Sigmoid colon (tissue), 7 donors: ENCODE measurements at places on chromosomes 11 and 22. TPM values are rescaled to one million over a fixed set of nuclear protein-coding genes. Genes with fewer than 3 reads are reported as not detected.

DNA sequence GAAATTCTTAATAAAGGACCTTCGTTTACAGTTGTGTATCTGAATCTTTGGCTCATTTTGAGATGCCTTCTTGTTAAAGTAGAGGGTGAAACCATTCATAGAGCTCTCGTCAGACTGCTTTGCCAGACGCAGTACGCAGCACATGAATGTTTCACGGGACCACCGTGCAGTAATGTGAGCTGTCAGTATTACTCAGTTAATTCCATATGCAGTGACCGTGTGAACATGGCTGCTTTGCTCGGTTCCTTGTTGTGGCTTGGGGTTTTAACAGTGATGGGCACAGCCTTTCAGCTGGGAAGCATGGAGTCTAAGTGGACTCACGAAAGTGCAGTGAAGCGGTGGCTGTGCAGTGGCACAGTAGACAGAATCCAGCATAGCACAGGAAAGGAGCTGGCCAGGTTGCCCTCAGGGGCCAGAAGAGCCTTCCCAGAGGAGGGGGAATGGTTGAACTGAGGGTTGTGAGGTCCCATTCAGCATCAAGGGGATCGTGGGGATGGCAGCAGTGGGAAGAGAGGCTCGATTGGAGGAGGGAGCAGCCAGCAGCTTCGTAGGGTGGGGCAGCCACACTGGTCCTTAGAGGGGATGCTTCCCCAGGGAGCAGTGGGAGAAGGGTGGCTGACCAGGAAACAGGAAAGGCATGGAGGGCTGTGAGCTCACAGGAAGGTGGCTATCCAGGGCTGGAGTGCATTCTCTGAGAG is 31.4 kb downstream of the PPFIA1 start:
- peak; percentile 48 for DNase-seq

DNA sequence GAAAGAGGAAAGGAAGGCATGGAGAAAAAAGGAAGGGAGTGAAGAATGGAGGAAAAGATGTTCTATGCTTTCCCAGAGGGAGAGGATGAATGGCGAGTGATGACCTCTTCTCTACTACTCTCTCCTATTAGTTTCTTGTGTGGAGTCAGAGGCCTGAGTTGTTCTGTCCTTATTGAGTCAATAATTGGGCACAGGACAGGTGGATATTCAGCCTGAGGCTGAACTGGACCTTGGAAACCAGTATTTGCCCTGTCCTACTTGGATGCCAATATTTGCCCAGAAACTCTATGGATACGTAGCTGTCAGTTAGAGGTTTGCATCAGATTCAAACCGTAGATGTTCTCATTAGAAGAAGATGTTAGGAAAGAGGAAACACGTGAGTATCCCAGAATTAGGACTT is 17.6 kb upstream of the SWAP70 start:
- no peak for DNase-seq

The PIWIL4 gene
- polyA plus RNA-seq: 5.4 TPM

GRCh38 chr11:115256397-115257197 is 247.6 kb downstream of the CADM1 start:
- DNase-seq: no peak

DNA sequence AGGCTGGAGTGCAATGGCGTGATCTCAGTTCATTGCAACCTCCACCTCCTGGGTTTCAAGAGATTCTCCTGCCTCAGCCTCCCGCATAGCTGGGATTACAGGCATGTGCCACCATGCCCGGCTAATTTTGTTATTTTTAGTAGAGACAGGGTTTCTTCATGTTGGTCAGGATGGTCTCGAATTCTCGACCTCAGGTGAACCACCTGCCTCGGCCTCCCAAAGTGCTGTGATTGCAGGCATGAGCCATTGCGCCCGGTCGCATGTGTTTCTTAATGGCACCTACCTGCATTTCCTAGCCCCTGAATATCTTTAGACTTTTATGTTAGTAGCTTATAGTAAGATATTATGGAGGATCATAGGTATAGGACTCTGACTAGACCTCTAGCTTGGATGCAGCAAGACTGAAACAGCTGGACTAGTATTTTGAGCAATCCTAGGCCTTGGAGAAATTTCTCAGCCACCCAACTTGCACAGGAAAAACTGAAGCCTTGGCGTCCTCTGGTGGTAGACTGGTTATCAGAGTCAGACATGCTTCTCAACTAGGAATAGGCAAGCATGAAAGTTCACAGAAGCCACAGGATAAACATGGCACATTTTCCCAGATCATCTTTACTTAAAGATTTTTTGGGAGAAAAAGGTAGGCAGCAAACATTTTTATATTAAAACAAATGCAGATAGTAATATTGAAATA is 22.7 kb upstream of the C1QTNF4 start:
- peak; percentile 71 for DNase-seq

- peak; percentile 70 for DNase-seq
Observed at GRCh38 chr11:122115524-122116379, at the start of gene BLID. Gene BLID (minus strand): TSS chr11:122116215. CDS start chr11:122115922, 293 bp downstream.

- no peak for DNase-seq
Observed at GRCh38 chr11:6925636-6926207, 504 bp upstream of the ZNF215 start.

The SLC22A9 gene
- polyA plus RNA-seq: not detected

GRCh38 chr11:37572491-37573171 is 974.6 kb upstream of the RAG2 start:
- no peak for DNase-seq

The NOX4 gene
- polyA plus RNA-seq: 0.22 TPM

The C11orf91 gene
- polyA plus RNA-seq: not detected

The NLRP10 gene
- not detected for polyA plus RNA-seq

GRCh38 chr22:20390394-20390907 is 3.5 kb upstream of the ZNF74 start:
- DNase-seq: no peak

DNA sequence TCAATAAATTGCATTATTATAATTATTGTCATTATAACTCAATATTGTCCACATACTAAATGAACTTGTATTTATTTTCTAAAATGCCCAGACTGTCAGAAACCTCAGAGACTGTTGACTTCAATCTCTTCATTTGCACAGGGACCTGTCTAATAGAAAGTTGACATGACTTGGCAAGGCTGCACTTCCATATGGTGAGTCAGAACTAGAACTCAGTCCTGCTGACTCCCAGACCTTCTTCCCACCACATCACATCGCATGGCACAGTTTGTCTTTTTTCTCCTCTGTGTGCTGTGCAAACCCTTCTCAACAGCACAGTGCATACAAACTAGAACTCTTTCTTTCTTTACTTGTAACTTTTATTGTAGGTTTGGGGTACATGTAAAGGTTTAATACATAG is 215.1 kb upstream of the BLID start:
- DNase-seq: no peak

The PLAAT5 gene
- polyA plus RNA-seq: 1.2 TPM

The SLC7A4 gene
- polyA plus RNA-seq: 2.6 TPM

DNA sequence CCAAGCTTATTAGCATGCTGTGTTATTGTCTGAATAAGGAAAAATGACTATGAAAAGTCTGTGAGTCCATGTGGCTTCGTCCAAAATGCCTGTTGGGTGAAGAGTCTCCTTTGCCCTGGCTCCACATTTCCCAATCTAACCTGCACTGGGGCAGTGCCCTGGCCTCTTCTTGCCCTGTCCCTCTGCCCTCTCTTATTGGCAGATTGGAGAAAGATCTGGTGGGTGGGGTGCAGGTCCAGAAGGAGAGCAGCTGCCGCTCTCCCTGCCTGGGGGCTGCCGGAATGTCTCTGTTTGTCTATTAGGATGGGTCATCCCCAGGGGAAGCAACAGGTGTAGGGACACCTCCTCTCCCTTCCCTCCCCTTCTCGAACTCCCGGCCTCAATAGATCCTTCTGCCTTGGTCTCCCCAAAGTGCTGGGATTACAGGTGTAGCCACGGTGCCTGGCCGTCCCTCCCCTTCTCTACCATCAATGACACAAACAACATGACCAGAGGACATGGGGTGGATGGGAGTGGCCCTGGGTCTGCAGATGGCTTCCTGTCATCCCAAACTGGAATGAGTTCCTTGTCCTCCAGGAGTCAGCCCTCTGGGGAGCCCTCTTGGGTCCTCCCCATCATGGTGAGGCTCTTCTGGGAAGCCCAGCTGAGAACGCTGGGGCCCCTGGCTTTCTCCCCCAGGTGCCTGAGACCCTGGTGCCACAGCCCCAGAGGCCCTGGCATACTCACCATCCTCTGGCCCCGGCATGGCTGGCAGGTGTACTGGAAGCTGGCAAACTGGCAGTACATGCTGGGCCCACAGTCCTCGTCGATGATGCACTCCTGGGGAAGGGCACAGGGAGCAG is 40.5 kb downstream of the DKK3 start:
- peak; percentile 58 for DNase-seq

The MYOD1 gene
- not detected for polyA plus RNA-seq

GRCh38 chr11:71927820-71928736 is at the start of gene XNDC1N:
Gene XNDC1N (minus strand): TSS chr11:71928594. CDS start chr11:71923353, 5,241 bp downstream.
- peak; percentile 86 for DNase-seq

The CHRM1 gene
- not detected for polyA plus RNA-seq

DNA sequence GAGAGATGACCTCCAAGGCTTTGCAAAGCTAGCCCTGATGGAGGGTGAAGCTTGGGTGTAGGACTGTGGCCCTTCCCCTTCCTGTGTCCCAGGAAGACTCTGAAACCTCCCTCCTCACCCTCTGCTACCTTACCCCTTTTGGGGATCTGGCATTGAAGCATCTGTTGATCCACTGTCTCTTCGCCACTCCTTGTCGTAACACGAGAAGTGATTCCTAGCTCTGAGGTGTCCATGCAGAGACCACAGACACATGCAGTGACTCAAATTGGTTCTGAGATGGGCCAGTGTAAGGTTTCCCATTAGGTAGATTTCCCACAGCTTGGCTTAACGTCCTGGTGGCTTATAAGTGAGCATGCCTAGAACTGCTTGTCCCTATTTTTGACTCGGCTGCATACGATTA is 101.4 kb downstream of the ZBTB16 start:
- no peak for DNase-seq

GRCh38 chr11:128294001-128294670 is 293.2 kb downstream of the ETS1 start:
- DNase-seq: no peak

The ZPR1 gene
- polyA plus RNA-seq: 16.8 TPM

The PATE4 gene
- polyA plus RNA-seq: not detected

The TMEM132A gene
- polyA plus RNA-seq: 0.60 TPM

DNA sequence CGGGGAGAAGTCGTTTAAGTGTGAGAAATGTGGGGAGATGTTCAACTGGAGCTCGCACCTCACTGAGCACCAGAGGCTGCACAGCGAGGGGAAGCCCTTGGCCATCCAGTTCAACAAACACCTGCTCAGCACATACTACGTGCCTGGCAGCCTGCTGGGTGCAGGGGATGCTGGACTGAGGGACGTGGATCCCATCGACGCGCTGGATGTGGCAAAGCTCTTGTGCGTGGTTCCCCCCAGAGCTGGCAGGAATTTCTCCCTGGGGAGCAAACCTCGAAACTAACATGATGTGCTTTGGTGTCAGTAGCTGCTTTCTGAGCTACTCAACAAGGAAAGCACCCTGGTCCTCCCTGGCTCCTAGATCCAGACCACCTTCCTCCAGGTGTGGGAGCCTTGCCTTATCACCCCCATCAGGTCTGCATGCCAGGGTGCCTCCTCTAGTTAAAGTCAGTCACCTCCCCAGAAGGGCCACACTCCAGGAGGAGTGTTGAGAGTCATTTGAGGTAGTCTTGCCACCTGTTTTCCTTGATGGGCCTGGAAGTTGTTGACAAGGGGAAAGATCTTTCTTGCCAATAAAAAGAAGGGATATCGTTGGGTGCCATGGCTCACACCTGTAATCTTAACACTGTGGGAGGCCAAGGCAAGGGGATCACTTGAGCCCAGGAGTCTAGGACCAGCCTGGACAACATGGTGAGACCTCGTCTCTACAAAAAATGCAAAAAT is 12.9 kb downstream of the ZNF74 start:
- DNase-seq: no peak

- no peak for DNase-seq
Observed at GRCh38 chr22:40050258-40050657, 55.5 kb downstream of the FAM83F start.

The CLCF1 gene
- 0.92 TPM for polyA plus RNA-seq

- no peak for DNase-seq
Observed at GRCh38 chr11:34910817-34911216, 5.4 kb downstream of the APIP start.

The IRF7 gene
- polyA plus RNA-seq: 73.9 TPM

DNA sequence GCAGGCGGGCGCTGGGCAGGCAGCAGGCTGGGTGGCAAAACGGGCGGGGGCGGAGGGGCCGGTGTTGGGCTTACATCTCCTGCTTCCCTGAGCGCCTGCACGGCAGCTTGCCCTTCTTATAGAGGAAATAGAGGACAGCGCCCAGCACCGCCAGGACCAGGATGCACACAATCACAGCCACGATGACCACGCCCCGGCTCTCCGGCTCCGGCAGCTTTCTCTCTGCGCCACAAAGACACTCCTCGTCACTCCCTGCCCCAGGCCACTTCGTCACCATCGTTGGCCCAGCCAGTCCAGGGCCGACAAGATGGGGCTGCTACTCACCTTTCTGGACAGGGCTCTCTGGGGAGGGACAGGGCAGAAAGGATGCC is 6.3 kb downstream of the MCAM start:
- no peak for DNase-seq

GRCh38 chr11:2777871-2778629 is 78.3 kb upstream of the KCNQ1OT1 start:
- peak; percentile 69 for DNase-seq

DNA sequence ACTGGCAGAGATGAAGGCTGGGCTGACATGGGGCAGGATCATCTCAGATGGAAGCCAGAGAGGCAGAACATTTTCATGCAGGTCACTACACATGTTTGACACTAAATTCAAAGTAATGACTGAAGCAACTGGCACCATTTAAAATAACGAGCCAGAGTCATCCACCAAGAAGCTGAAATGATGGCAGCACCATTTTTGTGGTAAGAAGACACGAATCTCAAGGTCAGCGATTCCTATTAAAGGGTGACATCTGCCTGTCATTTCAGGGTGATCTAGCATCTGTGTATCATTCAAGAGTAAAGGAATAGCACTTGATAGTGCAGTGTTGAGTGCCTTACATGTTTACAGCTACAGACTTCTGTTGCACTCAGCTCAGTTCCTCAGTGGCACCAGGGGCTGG is 113.4 kb upstream of the C11orf87 start:
- no peak for DNase-seq

The POTEH gene
- polyA plus RNA-seq: 0.60 TPM

GRCh38 chr22:45787759-45788158 is 116.1 kb downstream of the ATXN10 start:
- no peak for DNase-seq

The IRAG1 gene
- polyA plus RNA-seq: 2.3 TPM
